CD4-positive, alpha-beta T cell treated with Interferon gamma for 1 hour (primary cell): ENCODE measurements at places on chromosomes 13 and 19.

- no peak for DNase-seq
Measured at GRCh38 chr13:52954838-52955237, 73.8 kb upstream of the OLFM4 start.

- no peak for DNase-seq
Measured at GRCh38 chr19:44744871-44745332, 3.6 kb upstream of the BCL3 start.

DNA sequence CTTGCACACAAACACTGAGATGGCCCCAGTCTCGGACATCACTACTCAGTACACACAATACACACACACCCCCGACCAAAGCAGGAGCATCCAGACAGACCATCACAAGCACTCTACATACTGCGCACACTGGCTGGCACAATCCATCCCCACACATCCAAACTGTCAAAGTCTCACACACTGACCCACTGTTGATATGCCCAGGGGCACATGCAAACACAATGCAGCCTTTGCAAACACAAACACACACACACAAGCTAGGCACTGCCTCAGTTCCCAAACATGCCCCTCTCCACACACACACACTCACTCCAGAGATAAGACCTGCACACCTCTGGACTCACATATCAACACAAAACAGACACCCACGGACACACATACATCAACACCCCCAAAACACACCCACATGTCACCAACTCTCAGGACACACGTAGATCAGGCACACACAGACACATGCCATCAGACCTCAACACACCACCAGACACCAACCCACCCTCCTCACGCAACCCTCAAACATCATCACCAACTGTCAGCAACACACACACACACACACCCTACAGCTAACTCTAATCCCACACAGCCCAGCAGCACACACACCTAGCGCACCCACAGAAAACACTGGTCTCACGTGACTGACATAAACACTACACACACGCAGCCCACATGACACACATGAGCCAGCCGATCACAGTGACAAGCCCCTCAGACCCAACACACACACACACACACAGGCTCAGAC, 1.9 kb downstream of the BBC3 start:
- DNase-seq: peak; percentile 55

DNA sequence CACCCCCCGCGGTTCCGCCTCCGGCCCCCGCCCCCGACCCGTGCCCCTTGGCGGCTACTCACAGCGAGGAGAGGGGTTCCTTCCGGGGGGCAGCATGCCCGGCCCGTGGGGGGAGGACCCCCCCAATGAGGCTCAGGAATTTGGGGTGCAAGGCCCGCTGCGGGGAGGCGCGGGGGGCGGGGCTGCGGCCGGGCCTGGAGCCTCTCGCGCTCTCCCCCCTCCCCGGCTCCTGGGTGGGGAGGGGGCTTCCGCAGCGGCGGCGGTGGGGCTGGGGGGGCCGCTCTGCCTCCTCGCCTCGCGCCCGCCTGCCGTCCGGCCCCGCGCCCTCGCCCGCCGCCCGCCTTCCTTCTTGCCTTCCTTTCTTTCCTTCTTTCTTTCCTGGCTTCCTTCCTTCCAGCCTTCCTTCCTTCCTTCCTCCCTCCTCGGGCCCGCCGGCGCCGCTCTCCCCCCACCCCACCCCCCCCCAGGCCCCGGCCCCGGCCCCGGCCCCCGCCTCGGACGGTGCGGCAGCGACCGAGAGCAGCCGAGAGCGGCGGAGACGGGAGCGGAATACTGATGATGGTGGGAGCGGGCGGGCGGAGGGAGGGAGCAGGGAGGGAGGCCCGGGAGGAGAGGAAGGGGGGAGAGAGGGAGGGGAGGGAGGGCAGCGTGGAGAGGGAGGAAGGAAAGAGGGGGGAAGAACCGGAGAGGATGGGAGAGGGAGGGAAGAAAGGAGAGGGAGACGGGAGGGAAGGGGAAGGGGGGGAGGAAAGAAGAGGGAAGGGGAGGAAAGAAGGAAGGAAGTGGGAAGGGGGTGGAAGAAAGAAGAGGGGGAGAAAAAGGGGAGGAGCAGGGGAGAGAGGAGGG, at the start of gene LRRC4B:
Gene LRRC4B, minus strand, starts transcription at position 554 of the 846 bp plus-strand sequence. CDS start 19,597 bp downstream, outside the sequence.
- no peak for DNase-seq

- no peak for DNase-seq
Measured at GRCh38 chr13:111953546-111954178, 113.3 kb upstream of the SOX1 start.

GRCh38 chr19:12665281-12665573, 1.3 kb downstream of the MAN2B1 start:
- DNase-seq: peak; percentile 79

DNA sequence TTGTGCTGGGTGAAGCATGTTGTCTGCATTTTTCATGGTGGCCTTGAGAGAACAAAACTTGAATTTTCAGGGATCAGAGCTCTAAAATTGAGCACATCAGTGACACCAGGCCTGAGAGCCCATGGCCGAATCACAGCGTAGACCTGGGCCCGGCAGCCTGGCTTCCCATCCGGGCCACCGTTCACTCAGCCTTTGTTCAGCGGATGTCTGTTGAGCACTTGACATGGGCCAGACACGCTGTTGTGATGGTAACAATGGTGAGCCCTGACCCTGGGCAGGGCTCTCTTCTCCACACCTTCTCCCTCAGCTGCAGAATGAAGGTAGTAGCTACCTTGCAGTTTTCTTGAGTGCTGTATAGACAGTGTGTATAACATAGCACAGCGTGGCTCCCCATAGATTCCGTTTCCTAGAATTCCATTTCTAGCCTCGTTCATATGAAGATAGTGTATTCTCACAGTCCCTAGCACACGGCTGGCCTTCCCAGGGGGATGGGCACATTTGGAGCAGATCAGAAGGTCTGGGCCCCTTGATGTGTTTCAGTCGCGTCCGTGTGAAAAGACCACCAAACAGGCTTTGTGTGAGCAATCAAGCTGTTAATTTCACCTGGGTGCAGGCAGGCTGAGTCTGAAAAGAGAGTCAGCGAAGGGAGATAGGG, 75.3 kb downstream of the RAB20 start:
- DNase-seq: no peak

DNA sequence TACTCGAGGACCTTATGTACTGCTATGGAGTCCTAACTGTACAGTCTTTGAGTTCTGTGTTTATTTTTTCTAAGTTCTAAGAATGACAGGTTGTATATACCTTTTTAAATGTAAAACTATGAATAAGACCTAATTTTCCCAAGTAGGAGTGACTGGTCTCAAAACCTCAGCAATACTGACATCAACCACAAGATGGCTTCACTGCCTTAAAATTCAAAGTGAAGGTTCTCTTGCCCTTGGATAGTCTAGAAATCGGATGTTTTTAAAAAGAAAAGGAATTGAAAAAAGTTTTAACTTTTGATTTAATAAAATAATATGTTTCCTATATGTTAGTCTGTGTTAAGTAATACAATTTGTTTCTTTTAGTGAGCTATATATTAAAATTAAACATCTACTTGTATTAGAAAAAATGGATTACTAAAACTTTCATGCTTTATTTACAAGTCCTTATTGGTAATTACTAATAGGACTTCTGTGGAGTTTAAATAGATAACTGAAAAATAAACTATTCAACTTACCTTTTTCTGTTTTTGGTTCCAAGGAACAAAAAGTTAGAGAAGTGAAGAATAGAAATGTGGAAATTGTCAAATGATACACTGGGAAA, 52.0 kb downstream of the TDRD3 start:
- DNase-seq: no peak

DNA sequence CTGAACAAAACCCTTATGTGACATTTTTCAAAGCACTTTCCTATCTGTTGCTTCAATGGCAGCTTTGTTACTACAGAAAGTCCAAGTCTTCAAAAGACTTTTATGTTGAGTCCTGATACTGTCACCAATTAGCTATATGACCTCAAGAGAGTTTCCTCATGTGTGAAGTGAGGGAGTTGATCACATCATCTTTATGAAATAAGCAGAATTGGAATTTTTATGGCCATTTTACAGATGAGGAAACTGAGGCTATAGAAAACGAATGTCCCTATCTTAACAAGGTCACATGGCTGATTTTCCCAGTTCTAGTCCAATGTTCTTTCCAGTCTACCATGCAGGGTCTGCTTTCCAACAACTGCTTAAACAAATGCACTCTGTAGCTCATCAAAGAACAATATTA, 2.6 kb downstream of the TNFRSF19 start:
- no peak for DNase-seq

- no peak for DNase-seq
Measured at GRCh38 chr13:78606471-78607408, 3.4 kb upstream of the POU4F1 start.

- DNase-seq: no peak
Measured at GRCh38 chr19:40253611-40254092, 27.2 kb upstream of the CCNP start.

DNA sequence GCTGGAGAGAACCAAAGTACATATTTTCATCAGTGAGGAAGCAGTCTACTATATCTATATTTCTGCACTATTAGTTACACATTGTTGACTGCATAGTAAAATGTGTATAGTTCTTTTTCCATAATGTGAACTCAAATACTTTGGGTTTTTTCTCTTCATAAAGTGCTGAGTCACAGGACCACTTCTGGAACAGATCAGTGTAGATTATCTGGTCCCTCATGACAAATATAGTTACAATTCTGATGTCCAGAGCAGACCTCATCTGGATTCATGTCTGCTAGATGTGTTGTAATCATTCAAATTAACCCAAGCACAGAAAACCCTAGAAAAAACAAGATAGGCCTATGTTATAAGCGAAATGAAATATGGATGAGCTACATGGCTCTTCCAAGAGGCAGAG, 171.4 kb downstream of the SUCLA2 start:
- DNase-seq: no peak

DNA sequence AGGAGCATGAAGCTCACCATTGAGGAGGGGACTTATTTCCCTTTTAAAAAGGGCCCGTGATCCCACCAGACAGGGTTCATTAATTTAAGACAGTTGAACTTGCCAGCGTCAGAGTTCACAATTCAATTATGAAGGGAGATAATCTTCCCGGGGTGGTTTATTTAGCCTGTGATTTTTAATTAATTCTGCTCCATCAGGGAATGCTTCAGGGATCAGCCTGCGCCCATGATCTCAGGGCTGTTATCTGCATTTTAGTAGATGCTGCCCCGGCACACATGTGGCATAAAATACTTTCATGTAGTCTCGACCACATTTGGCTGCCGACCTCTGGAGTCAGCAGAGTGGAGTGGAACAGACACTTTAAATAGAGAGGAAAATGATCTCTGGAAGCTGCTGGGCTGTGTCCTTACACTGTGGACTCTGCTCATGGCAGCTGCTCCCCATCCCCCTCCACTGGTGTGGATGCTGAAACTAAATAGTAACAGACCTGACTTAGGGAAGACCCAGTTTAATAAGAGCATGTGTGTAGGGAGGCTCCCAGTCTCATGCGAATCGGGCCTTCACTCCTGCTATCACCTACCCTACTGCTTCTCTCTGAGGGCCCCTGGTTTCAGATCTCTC, 256.9 kb downstream of the TEX29 start:
- DNase-seq: no peak

GRCh38 chr13:48644951-48645350, 8.8 kb upstream of the CYSLTR2 start:
- no peak for DNase-seq

- no peak for DNase-seq
Measured at GRCh38 chr13:51675385-51675784, 91.1 kb downstream of the WDFY2 start.

GRCh38 chr19:45701676-45702075, 9.2 kb downstream of the QPCTL start:
- DNase-seq: no peak

DNA sequence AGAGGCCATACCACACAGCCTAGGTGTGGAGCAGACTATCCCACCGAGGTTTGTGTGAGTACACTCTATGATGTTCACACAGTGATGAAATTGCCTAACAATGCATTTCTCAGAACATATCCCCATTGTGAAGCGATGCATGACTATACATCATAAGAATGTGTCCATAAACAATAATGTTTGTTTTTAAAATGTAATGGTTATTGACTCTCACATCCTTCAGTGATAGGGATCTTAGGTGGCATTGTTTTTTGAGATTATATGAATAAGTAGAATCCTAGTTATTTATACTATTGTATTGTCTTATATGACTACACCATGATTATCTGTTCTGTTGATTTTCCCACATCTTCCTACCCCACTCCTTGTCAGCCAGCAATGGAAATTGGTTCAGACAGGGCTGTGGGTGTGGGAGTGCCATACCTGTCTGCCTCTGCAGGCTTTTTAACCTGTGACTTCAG, 13.6 kb downstream of the CCNA1 start:
- no peak for DNase-seq

GRCh38 chr19:35375505-35376307, 4.8 kb downstream of the GPR42 start:
- DNase-seq: no peak

DNA sequence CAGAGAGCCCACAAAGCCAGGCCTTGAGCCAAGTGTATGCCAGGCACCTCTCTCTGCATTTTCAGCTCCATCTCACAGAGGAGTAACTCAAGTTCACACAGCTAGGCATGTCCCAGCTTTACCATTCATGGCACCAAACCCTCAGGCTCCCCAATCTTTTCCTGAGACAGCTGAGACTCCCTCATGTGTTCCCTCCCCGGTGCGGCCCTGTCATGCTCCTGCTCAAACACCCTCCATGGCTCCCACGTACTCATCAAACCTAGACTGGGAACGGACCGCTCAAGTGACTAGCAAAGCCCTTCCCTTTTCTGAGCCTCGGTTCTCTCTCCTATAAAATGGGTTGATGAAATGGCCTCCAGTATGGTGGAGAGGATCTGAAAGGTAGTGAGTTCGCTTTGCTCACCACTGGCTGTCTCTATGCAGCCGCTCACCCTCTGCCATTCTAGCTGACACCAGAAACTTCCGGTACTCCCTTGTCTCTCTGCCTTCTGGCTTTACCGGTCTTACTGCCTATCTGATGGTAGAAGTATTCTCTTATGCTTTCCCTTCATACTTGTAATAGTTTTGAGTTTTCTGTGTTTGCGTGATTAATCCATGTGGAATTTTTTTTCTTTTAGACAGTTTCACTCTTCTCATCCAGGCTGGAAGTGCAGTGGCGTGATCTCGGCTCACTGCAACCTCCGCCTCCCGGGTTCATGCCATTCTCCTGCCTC, 7.8 kb upstream of the SLC44A2 start:
- no peak for DNase-seq

- no peak for DNase-seq
Measured at GRCh38 chr13:74093691-74094090, 40.5 kb downstream of the KLF12 start.

DNA sequence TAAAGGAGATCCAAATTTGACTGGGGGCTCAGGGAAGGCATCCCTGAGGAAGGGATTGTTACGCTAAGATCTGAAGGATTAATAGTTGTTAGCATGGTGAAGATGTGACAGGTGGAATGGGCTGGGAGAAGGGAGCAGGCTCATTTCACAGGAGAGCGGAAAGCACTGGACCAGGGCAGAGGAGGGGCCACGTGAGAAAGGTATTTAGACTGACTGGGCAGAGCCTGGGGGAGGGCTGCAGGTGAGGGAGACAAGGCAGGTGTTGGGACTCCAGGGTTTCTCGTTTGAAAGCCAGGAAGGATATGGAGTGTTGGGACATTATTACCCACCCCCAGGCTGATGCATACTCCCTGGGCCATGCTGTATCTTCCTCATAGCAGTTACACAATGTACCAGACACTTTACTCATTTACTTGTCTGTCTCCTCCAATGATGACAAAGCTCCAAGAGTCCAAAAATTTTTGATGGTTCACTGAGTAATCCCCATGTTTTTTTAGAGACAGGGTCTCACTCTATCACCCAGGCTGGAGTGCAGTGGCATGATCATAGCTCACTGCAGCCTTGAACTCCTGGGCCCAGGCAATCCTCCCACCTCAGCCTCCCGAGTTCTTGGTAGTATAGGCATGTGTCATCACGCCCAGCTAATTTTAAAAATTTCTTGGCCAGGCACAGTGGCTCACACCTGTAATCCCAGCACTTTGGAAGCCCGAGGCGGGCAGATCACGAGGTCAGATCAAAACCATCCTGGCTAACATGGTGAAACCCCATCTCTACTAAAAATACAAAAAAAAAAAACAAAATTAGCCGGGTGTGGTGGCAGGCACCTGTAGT, 2.3 kb downstream of the TRAPPC6A start:
- no peak for DNase-seq
